Neuronal stem cell (in vitro differentiated cells): ENCODE measurements at places on chromosomes 11 and 22.
A peak's percentile ranks its signal among the peaks of the same experiment; 100 is the strongest.

DNA sequence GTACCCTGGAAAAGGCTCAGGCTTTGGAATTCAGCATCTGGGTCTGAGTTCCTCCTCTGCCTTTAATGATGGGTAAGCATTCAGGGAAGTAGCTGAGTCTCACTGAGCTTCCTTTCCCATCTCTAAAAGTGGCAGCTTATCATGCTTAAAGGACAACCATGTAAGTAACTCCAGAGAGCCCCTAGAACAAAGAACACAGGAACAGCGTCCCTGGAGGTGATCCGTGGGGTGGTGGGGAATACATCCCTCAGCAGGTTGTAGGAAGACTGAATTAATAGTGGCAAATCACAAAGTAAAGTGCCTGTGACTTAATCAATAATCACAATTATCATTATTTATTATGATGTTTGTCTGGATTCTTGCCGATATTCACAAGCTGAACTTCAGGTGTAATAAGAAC is 114.7 kb upstream of the ISX start:
- DNase-seq, result no peak

- DNase-seq, result no peak
Observed at GRCh38 chr11:79406376-79406775, 34.5 kb downstream of the TENM4 start.

- DNase-seq, result peak; percentile 89
Observed at GRCh38 chr22:42780070-42780540, 59.4 kb upstream of the A4GALT start.

- no peak for DNase-seq
Observed at GRCh38 chr11:75275581-75275980, 35.0 kb downstream of the TPBGL start.

DNA sequence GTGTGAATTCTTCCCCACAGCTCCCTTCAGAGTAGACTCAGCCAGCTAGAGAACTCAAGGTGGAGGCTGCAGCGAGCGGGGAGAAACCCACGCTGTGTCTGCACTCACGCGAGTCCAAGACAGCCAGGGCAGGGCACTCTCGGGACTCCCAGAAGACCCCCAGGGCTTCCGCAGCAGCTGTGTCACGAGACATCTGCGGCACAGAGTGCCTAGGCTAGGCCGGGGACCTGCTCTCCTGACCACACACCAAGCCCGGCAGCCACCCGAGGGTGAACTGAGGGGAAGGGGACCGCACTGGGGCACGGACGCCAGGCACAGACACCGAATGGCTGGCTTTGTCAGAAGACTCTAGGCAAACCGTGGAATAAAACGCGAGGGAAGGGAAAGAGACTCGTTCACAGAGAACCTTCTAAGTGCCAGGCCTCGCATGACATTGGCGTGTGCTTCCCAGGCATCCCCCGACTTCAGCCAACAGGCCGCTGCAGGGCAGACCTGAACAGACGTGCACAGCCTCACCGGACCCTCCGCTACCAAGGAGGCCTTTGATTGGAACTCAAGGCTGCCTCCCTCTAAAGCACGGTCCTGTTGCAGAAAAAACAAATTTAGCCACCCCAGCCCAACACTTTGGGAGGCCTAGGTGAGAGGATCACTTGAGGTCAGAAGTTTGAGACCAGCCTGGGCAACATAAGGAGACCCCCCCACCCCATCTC is 18.2 kb upstream of the MOB2 start:
- no peak for DNase-seq
